ENCODE measurements at places on chromosomes 11 and 22.

- peak; percentile 80 for DNase-seq
These were observed 34.3 kb downstream of the ETS1 start for GRCh38 chr11:128552783-128553661.

- no peak for DNase-seq
These were observed 35.1 kb downstream of the MPPED1 start for GRCh38 chr22:43446916-43447315.

- DNase-seq = no peak
These were observed 26.2 kb downstream of the SPATA19 start for GRCh38 chr11:133819114-133819513.

DNA sequence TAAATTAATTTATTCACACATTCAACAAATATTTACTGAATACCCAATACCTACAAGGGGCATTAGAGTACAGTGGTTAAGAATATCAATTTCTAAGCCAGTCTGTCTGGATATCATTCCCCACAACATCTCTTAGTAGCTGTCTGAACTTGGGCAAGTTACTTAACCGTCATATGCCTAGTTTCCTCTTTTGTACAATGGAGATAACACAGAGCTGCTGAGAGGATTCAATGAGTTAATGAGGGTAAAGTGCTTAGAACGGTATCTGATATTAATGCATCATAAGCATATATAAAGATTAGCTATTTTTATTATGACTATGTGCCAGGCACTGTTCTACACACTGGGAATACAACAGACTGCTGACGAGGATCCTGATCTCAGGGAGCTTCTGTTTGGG is 116.4 kb downstream of the APOL5 start:
- no peak for DNase-seq

GRCh38 chr11:81647374-81647773 is 1086.3 kb downstream of the FAM181B start:
- no peak for DNase-seq

GRCh38 chr11:119888119-119888518 is 159.1 kb upstream of the NECTIN1 start:
- DNase-seq = no peak
